Thoracic aorta endothelial cell (primary cell): ENCODE measurements at places on chromosomes 3 and 15. TPM values are rescaled to one million over a fixed set of nuclear protein-coding genes. Genes with fewer than 3 reads are reported as not detected.

SEMA6D gene
- 10.0 and 12.4 TPM in 2 replicates for total RNA-seq

SNX22 gene
- total RNA-seq = 0.65 and 1.5 TPM in 2 replicates

NOX5 gene
- 0.07 TPM in 1 of 2 replicates, not detected in the other for total RNA-seq

PLEKHO2 gene
- 17.3 and 24.8 TPM in 2 replicates for total RNA-seq

HIGD2B gene
- total RNA-seq = not detected in 2 replicates

ABCF3 gene
- 33.7 and 42.4 TPM in 2 replicates for total RNA-seq

VEPH1 gene
- 325 and 390 TPM in 2 replicates for total RNA-seq

GOLGA8N gene
- total RNA-seq = 1.9 and 3.0 TPM in 2 replicates

ZBTB11 gene
- total RNA-seq = 32.7 and 35.0 TPM in 2 replicates

GOLGA6L7 gene
- total RNA-seq = not detected in 2 replicates

GOLGA6L2 gene
- total RNA-seq = not detected in 2 replicates

CSTA gene
- not detected in 2 replicates for total RNA-seq

LIPH gene
- total RNA-seq = 0.07 and 0.40 TPM in 2 replicates

TMEM207 gene
- total RNA-seq = not detected in 2 replicates

TCTA gene
- 18.6 and 21.7 TPM in 2 replicates for total RNA-seq

CDCP1 gene
- total RNA-seq = 14.1 and 19.2 TPM in 2 replicates

GOLGA8S gene
- total RNA-seq = under 0.01 and 0.07 TPM in 2 replicates

AADACL2 gene
- not detected in 2 replicates for total RNA-seq

WDR93 gene
- total RNA-seq = 0.13 TPM in 1 of 2 replicates, not detected in the other

TMC3 gene
- total RNA-seq = not detected in 2 replicates
